ENCODE measurements at places on chromosomes 1 and 21.
A peak's percentile ranks its signal among the peaks of the same experiment; 100 is the strongest.

DNA sequence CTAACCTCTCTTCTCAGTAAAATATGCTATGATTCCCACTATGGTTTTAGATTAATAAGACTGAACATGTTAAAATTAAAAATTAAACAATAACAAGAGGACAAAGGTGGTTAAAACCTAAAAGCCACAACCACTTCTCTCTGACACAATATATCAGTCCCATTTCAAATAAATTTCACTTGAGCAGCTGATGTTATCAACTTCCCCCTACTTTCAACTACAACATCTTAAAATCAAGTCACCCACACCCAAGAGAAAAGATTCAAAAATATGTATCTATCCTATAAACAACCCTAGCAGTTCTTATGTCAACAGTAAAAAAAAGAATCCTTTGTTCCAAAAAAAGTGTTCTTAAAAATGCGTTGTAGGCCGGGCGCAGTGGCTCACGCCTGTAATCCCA lies 7.5 kb downstream of the PUM1 start:
- no peak for DNase-seq

- DNase-seq: no peak
These were observed 2.3 kb downstream of the ZMYM4 start for GRCh38 chr1:35270836-35271235.

- no peak for DNase-seq
These were observed 838.2 kb upstream of the RGS18 start for GRCh38 chr1:191320062-191320461.

GRCh38 chr1:220272047-220272840 lies at the start of gene RAB3GAP2:
TSS of gene RAB3GAP2 (minus strand) at chr1:220272453. CDS start at chr1:220272337, 116 bp downstream.
- DNase-seq: peak; percentile 97

GRCh38 chr1:185207170-185207569 lies 50.2 kb downstream of the SWT1 start:
- no peak for DNase-seq

DNA sequence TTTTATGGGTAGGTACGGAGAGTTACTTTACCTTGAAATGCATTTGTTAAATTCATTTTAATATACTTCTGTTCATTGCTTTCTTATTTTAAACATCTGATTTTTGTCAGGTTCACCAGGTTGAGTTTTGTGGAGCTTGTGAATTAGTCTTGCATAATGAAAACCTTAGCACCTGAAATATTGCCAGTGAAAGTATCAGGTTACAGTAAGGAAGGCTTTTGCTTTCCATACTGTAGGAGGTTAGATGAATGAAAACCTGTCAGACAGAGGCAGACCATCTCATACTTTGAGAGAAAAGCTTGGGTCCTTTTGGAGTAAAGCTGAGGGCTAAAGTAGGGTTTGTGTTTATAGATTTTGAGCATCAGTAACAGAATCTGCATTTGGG lies 34.7 kb downstream of the THRAP3 start:
- no peak for DNase-seq

- DNase-seq: no peak
These were observed at the start of gene SPATC1L for GRCh38 chr21:46183910-46184624. TSS of gene SPATC1L (minus strand) at chr21:46184459. CDS start at chr21:46182816, 1,643 bp downstream.

DNA sequence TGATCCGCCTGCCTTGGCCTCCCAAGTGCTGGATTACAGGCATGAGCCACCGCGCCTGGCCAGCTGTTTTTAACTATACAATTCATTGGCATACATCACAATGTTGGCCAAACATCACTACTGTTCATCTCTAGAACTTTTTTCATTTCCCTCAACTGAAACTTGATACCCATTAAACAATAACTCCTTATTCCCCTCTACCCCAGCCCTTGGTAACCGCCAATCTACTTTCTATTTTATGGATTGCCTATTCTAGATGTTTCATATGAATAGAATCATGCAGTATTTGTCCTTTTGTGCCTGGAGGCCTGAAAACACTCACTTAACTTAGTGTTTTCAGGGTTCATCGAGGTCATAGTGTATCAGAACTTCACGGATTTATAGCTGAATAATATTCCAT lies 16.2 kb downstream of the BTF3L4 start:
- no peak for DNase-seq

DNA sequence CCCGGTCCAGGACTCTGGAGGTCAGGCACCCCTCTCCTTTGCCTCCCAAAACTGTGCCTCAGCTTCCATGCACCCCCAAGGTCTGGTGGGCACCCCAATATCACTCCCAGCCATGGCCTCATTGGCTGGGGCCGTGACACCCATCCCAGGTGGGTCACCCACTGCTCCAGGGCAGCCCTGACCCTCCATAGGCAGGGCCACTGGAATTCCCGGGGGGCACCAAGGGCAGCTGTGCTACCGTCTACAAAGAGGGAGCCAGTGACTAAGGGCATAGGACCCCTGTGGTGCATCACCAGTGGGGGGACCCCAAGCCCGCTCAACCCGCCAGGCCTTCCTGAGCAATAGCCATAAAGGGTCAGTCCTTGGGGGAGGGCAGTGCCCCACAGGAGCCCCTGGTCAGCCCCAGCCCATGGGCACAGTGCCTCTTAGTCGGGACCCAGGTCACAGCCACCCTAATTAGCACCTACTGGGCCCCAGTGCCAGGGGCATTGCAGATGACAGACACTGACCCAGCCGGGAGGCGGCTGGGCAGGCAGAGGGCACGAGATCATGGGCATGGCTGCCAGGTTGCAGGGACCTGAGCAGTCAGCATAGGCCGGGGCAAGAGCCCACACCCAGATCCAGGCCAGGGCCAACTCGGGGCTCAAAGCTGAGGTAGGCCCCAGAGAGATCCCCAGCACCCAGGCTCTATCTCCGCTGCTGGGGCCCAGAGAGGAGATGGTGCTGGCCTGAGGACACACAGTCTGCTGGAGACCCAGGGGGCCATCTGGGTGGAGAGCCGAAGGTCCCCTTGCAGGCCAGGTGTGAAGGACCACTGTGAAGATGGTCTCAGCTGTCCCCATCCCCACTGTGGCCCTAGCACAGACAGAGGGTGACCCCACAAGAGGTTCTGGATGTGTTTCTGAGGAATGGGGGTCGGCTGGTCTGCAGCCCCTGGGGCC lies 19.0 kb upstream of the ARF1 start:
- DNase-seq: no peak

- DNase-seq: peak; percentile 66
These were observed at the start of gene ANKRD45 for GRCh38 chr1:173669491-173669941. TSS of gene ANKRD45 (minus strand) at chr1:173669851. CDS start at chr1:173659418, 10,433 bp downstream.

DNA sequence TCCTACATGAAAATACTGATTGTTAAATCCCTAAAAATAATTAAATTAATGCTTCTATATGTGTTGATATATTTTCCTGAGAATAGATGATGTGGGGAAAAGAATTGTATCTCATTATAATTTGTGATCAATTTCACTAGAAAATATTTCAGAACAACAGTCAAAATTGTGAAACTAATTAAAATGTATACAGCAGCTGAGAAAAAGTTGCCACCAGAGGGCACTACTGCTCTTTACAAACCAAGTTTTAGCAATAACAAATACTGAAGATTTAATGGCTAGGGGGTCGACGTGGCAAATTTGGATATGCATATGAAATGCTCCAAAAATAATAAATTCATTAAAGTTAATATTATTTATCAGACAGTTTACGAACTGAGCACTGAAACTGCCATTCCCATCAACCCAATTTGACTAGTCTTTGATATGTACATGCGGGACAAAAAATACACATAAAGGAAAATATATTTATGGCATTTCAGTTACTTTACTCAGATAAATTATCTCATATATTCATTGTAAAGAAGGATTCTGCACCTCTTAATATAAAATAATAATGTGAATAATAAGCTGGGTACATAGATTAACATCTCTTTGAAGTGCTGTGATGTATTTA lies 96.3 kb upstream of the TMPRSS15 start:
- peak; percentile 29 for DNase-seq

DNA sequence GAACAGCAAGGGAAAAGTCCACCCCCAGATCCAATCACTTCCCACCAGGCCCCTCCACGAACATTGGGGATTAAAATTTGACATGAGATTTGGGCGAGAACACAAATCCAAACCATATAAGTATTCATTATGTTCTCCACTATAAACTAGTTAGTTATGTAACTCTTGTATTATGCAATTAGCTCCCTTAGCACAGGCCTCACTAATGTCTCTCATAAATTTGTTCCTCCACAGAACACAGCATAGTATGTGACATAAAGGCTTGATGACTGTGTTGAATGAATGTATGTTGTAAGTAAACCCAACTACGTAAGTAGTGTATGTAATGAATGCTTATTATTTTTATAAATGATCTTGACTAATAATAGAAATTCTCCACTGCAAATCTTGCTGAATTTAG lies 223.3 kb upstream of the ZRANB2 start:
- no peak for DNase-seq

- DNase-seq: no peak
These were observed 126.5 kb downstream of the AKT3 start for GRCh38 chr1:243723458-243724043.

DNA sequence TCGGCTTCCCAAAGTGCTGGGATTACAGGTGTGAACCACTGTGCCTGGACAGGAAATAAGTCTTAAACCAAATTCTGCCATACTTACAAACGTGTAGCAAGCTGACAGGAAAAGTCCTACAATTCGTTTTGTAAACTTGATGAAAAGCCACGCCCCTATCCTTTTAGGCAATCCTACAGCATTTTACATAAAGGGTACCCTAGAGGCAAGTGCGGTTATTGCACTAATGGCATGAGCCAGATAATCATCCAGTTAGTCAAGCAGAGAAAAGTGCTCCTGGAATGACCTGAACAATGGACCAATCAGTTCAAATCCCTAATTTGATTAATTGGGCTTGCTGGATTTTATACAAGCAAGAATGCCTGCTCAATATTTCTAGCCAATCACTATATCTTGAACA lies 338.2 kb downstream of the KIF26B start:
- no peak for DNase-seq

- DNase-seq: no peak
These were observed 13.9 kb upstream of the BTG2 start for GRCh38 chr1:203291201-203292096.

- DNase-seq: no peak
These were observed 31.4 kb upstream of the CLSTN1 start for GRCh38 chr1:9855186-9855585.

DNA sequence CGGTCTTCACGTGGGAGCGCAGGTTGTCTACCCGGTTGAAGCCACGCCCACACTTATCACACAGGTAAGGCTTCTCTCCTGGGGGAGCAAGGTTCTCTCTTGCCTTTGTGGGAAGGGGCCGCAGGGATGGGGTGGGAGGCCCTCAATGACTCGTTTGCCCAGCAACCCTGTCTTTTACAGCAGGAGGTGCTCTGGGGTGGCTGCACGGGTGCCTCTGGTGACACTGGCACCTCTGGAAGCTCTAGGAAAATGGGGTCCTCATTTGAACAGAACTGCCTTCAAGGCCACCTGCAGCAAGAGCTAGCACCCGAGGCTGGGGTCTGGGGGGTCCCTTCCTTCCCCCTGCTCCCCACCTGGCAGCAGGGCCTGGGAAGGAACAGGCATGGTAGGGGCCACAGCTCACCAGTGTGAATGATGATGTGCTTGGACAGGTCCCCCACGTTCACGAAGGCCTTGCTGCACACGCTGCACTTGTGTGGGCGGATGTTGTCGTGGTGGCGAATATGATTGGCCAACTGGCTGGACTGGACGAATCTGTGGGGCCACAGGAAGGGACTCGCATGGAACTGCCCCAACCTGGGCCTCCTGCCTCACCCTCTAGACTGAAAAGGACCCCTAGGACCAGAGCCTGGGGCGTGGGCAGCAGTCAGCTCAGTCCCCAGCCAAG lies 33.1 kb downstream of the ZBTB17 start:
- no peak for DNase-seq

DNA sequence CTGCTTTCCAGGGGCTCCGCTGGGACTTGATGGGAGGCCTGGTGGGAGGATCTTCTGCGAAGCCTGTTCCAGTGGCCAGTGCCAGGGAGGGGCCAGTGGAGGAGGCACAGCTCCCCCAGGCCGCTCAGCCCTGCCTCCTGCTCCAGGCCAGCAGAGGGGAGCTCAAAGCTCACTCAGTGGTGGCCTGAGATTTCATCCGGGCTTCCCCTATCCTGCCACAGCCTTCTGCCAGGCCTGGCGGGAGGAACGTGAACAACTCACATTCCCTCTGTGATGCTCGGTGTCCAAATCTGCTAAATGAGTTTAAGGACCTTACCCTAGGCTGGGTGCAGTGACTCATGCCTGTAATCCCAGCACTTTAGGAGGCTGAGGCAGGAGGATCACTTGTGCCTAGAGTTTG lies 3.3 kb downstream of the CLCNKB start:
- DNase-seq: no peak

DNA sequence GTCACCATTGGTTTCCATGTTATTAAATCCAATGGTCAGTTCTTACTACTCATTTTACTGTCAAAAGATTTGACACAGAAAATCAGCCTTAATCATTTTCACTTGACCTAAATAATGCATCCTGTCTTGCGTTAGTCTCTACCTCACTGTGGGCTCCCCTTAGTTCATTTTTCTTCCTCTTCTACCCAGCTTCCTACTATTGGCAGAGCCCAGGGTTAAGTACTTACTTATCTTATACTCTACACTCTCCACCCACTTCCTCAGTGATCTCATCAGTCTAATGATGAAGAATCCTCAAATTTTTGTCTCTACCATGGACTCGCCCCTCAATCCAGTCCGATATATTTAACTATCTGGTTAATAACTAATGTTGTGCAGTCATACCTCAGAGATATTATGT lies 735.9 kb downstream of the KCNT2 start:
- DNase-seq: no peak

DNA sequence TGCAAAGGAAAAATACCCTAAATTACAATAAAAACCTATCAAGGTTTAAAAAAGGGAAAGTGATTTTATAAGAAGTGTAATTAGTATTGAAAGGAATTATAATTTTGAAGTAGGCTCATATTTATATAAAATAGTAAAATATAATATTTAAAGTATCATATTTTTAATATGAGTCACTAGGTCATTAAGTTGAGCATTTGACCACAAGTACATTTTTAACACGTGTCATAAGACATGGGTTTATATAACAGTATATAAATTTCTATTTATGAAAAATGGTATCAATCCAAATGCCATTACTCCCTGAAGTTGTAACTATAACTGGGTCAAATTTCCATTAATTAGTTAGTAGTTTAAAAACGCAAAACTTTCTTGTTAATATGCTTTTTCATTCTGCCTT lies 365.9 kb downstream of the COL11A1 start:
- DNase-seq: no peak

DNA sequence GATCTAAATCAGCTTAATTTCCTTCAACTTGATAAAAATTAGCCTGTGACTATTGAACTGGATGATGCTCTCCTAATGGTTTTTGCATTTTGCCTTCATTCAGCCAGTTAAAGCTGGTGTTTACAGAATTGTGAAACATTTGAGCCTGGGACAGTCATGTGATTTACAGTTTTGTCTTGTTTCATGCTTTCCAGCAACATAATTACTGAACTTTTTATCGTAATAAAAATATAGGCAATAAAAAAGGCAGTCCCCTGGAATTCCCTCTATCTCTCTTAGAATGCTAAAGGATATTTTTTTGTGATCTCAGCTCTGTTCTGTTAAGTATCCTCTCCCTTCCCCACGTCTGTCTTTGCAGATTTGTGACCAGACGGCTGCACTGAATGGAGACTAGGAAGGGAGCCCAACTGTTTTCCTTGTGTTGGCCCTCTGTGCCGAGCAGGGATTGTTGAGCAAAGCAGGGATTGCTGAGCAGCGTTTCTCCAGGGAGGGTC lies 70.3 kb upstream of the RGL1 start:
- no peak for DNase-seq
